SJCRH30 (cell line): ENCODE measurements at places on chromosomes 11 and 22. TPM values are rescaled to one million over a fixed set of nuclear protein-coding genes. Genes with fewer than 3 reads are reported as not detected.

DNA sequence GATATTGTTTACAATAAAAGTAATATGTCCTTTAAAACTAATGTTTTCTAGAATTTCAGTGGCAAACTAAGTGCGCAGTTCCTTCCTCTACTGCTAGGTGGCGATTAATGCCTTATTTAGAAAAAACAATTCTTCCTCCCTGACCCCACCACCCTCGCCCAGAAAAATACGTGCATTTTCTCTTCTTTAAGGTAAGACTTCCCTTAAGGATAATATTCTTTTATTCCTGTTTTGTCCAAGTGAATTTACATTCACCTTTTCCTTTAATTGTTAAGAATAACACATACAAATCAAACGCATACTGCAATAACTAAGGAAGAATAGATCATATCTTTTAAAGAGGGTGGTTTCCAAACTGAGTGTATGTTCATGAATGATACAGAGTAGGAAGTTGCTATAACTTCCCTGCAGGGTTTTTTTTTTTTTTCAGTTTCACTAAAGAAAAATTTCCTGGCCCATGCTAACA lies 17.0 kb upstream of the PSMA1 start:
- DNase-seq: peak; percentile 34

DNA sequence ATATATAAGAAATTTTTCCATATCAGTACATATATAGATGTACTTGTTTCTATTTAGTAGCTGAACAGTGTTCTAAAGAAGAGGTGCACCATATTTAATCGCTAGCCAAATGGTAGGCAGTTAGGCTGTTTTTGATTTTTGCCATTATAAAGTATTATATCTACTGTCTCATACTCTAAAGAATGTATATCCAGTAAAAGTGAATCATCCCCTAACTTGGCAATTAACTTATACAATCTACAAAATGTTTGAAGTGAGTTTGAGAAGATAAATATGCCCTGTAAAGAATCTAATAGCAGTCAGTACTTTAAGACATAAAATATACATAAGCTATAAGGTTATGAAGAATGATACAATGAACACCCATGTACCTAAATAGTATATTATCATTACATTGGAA lies 291.5 kb downstream of the SWAP70 start:
- no peak for DNase-seq

DNA sequence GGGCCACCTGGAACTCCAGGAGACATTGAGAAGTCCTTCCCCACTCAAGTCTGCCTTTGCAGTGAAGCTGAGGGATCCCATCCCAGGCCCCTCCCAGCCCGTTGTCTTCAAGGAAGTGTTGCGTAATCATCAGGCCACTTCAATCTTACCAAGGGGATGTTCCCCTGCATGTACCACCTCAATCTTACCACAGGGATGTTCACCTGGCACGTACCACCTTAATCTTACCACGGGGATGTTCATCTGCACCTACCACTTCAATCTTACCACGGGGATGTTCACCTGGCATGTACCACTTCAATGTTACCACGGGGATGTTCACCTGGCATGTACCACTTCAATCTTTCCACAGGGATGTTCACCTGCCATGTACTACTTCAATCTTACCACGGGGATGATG lies 108.0 kb upstream of the SYN3 start:
- no peak for DNase-seq

GRCh38 chr22:49014227-49015201 lies 813.2 kb downstream of the BRD1 start:
- DNase-seq: no peak

- DNase-seq: no peak
Observed at GRCh38 chr11:17631702-17632365, 84.8 kb downstream of the OTOG start.

GRCh38 chr22:47161631-47162030 lies 399.2 kb downstream of the TBC1D22A start:
- peak; percentile 77 for DNase-seq

DNA sequence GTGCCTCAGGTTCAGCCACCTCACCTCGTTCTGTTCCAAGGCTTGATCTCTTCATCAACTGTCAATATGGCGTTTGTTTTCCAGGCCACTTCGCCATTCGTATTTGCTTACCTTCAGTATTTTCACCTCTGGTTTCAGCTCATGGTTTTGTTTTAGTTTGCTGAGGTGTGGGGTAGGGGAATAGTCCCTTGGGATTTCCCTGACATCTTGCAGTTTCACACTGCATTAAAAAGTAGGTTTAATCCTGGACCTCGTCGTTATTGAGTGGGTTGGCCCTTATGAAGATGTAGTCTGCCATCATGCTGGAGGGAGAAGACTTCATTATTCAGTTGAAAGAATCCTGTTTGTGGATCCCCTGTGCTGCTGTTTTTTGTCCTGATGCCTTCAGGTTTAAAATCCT lies 46.0 kb downstream of the C11orf91 start:
- DNase-seq: no peak

- DNase-seq: no peak
Observed at GRCh38 chr11:129365816-129366215, 9.8 kb upstream of the BARX2 start.

DNA sequence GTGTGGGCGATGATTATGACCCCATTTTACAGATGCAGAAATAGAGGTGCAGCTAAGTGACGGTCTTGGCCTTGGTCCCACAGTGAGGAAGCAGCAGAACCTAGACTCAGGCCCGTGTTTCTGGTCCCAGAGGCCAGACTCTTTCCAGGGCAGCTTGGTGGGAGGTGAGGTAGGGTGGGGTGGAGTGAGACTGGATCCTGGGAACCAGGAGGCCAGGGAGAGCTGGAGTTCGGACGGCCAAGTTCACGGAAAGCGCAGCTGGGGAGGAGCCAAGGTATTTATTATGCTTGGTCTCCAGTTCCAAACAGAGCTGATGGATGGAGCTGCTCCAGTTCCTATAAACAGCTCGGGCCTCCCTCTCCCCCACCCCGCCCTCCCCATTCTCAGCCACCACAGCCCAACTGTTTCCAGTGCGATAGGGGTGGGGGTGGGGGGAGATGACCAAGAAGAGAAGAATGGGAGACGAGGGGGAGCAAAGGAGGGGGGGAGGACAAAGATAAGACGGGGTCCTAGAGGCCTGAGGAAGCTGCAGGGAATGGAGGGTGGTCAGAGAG lies 16.2 kb downstream of the LRRC32 start:
- DNase-seq: no peak

KIF18A gene
- total RNA-seq: 34.1 and 45.0 TPM in 2 replicates

RASGRP2 gene
- total RNA-seq: 0.42 and 0.46 TPM in 2 replicates

C11orf97 gene
- total RNA-seq: not detected in 2 replicates

SLC37A2 gene
- total RNA-seq: 2.9 and 4.0 TPM in 2 replicates
